ENCODE measurements at places on chromosomes 3 and 15. TPM values are rescaled to one million over a fixed set of nuclear protein-coding genes. Genes with fewer than 3 reads are reported as not detected.

SLC22A13 gene
- 0.18 TPM for total RNA-seq

CDC25A gene
- total RNA-seq, result 15.8 TPM

PRICKLE2 gene
- total RNA-seq, result 5.3 TPM

POPDC2 gene
- 0.11 TPM for total RNA-seq

PLIN1 gene
- 0.07 TPM for total RNA-seq

CCDC54 gene
- not detected for total RNA-seq

CCR8 gene
- total RNA-seq, result not detected

LINGO1 gene
- total RNA-seq, result 0.04 TPM

GREM1 gene
- total RNA-seq, result 0.07 TPM

GOLGA6L7 gene
- not detected for total RNA-seq

CHRNA3 gene
- total RNA-seq, result not detected

SPESP1 gene
- 4.0 TPM for total RNA-seq

DNA sequence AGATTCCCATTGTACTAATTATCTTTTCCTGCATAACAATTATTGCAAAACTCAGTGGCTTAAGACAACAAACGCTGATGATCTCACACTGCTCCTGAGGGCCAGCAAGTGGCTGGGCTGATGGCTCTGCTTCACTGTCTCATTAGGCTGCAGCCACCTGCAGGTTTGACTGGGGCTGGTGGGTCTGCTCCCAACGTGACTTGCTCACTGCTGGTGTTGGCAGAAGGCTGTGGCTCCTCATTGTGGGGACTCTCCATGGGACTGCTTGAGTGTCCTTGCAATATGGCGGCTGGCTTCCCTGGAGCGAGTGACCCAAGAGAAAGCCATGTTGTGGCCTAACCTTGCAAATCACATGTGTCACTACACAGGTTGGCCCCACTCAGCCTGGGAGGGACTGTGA lies 71.1 kb downstream of the PLXNA1 start:
- DNase-seq, result no peak

GRCh38 chr15:35181538-35181937 lies 96.4 kb upstream of the NANOGP8 start:
- no peak for DNase-seq

DNA sequence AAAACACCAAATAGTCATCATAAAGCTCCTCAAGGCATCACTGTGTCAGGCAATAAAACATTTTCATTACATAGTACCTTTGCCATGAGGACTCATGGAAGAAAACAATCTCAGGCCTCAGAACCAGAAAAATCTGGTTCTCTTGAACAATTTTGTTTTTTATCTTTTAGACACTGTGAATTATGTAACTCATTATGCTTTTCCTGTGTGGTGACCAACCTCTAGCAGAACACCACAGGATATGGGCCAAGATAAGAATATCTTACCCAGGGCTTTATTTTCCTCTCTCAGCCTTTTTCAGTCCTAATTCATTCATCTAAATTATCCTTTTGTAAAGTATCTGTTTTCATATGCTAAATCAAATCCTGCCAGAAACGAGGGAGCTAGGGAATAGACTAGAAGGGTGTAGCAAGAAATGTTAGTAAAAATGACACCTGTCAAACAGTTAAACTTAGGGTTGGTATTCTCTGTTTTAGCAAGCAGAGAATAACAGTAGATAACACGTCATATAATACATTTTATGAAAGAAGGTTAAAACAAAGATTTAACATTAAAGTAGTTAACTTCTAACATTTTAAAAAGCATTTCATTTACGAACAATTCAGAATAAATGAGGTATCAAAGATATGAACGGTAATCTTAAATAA lies 111.1 kb downstream of the FBXL22 start:
- DNase-seq, result peak; percentile 15

DNA sequence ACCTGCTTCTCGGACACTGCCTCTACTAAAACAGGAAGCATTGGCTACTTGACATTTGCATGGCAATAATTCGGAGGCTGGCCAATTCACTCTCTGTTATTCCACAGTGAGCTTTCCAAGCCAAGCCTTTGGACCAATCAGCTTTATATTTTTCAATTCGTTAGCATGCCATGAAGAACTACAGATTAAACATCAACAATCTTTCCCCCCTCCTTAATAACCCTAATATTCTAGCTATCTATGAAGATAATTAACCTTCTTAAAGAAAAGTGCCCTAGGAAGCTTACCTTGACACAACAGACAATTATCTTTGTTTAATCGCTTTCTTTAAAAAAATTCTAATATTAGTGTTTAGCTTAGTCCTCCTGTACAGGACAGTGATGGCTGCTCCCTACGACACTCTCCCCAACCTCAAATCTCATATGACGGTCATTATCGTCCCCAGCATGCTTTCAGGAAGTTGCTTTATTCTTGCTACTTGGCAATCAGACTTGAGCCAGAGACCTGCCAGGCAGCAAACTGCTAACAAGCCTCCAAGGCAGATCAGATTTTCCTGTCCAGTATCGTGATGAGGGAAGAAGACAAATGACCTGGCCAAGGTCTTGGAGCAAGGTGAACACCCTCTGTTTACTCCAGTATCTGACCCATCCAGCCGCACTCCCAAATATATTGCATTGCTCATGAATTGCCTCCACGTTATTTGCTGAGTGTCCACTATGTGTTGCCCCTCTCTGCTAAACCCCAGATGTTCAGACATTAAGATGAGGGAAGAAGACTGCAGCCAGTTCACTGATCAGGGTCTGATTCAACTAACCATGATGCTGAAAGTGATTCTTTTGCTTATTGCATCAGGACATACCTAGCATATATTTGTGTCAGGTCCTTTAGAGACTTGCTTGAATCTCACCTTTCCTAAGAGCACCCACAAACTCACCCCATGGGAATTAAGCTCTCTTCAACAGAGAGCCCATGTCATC lies 68.1 kb upstream of the LPP start:
- no peak for DNase-seq

- no peak for DNase-seq
Measured at GRCh38 chr3:173893066-173893465, 495.5 kb downstream of the NLGN1 start.

DNA sequence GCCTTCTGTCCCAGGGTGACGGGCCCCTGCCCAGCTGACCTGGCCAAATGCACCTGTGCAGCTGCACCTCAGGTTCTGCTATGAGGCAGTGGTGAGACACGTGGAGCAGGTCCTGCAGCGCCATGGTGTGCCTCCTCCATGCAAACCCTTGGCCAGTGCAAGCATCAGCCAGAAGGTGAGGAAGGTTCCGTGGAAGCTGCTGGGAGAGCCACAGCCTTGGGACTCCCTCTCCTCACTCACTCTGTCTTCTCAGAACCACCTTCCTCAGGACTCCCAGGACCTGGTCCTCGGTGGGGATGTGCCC lies 31.6 kb downstream of the PTPN23 start:
- DNase-seq, result no peak

DNA sequence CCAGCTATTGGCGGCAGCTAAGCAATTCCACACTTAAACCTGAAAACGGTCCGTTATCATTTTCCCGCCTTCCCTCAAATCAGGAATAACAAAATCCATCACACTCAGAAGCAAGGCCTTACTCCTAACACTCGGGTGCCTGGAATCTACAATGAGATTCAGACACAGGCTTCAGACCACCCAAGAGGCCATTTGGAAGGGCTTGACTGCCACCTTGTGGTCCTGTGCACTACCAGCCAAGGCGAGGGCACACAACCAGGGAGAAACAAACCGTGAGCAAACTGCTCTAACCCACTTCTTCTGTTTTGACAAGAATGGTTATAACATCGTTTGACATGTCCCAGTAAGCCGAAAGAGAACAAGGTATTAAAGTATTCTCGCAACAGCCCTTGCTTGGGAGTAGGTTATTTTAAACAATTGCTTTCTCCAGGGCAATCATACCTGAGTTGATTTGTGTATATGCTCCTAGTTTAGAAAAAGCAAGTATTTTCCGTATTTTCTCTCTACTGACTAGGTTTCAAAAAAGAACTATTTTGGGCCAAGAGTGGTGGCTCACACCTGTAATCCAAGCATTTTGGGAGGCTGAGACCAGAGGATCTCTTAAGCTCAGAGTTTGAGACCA lies 40.1 kb upstream of the TAFA4 start:
- peak; percentile 4 for DNase-seq

- DNase-seq, result no peak
Measured at GRCh38 chr3:186653984-186654383, 11.8 kb upstream of the HRG start.

DNA sequence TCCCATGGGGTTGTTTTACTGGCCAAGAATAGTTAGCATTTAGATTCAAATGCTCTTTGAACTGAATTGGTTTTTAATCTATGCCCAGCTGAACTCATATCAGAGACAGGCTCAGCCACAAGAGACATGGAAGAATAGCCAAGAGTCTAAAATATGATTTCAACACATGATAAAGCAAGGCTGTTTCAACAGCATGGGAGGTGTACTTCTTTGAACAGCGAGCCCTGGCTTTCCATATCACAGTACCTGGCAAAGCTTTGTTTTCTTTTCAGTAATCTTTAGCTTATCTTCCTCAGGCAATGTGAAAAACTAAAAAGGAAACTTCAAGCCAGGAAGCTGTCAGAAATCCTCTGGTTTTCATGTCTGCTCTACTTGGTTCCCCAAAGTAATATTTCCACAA lies 413.6 kb upstream of the ADAMTS9 start:
- no peak for DNase-seq

- no peak for DNase-seq
Measured at GRCh38 chr3:154786724-154787123, 293.4 kb upstream of the MME start.

- DNase-seq, result no peak
Measured at GRCh38 chr15:68404056-68404798, 27.7 kb downstream of the ITGA11 start.

- DNase-seq, result no peak
Measured at GRCh38 chr3:196639483-196640296, at the start of gene NRROS. Gene NRROS (plus strand): TSS chr3:196639694. CDS start chr3:196654540, 14,846 bp downstream.

DNA sequence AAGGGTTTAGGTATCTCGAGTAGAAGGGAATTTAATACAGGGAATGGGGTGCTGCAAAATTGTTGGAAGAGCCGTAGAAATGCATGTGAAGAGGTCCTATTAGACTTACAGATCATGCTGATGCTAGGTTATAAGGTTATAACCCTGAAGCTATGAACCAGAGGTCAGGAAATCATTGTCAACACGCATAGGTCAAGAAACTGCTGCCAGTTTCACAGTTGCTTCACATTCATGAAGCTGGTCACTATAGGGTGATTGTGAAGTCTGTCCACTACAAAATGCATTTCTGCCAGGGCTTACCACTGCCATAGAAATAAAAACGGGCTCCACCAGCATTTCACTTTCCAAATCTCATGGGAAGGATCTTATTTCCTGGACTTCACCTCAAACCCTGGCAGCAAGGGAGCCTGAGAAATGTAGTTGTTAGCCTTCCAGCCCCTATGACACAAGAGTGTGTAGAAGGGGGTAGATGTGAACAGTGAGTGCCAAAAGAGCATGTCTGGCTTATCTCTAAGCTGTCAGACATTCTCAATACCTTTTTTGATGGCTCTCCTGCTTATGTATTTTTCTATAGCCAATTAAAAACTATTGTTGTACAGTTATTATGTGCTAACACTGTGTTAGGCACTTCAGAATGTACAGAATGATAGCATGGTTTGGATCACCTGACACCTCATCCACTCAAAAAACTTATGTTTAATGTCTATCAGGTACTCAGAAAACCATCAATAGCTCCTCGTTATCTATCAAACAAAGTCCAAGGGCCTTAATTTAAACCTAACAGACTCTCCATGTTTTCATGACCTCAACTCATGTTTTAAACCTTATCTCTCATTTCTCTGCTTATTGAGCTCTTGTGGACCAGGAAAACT lies 148.3 kb upstream of the TSC22D2 start:
- no peak for DNase-seq

DNA sequence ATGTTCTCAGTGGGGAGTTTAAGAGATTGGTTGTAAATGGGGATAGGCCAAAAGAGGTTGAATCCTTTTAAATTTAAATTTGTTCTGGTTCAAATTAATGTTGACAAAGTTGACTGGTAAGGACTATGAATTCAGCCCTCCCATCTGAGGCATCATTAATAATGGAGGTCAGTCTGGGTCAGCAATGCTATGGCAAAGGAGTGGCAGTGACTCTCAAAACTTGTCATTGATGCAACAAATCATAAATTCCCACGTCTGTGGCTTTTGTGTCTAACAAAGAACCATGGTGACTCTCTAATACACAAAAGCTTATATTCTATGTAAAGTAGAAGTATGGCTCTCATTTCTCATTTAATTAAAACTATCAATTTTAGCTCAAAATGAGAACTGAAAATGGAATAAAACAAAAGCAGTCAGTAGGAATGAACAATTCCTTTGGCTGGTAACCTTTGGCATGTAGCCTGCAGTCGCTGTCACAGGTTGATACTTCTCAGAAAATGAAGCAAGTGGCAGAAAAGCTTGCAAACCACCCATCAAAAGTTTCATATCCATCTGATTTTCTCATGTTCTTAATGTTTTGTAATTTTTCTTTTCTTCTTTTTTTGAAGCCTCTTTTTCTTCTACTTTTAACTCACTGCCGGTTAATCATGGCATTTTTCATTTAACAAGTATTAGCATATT lies 12.2 kb upstream of the ZBED2 start:
- no peak for DNase-seq

DNA sequence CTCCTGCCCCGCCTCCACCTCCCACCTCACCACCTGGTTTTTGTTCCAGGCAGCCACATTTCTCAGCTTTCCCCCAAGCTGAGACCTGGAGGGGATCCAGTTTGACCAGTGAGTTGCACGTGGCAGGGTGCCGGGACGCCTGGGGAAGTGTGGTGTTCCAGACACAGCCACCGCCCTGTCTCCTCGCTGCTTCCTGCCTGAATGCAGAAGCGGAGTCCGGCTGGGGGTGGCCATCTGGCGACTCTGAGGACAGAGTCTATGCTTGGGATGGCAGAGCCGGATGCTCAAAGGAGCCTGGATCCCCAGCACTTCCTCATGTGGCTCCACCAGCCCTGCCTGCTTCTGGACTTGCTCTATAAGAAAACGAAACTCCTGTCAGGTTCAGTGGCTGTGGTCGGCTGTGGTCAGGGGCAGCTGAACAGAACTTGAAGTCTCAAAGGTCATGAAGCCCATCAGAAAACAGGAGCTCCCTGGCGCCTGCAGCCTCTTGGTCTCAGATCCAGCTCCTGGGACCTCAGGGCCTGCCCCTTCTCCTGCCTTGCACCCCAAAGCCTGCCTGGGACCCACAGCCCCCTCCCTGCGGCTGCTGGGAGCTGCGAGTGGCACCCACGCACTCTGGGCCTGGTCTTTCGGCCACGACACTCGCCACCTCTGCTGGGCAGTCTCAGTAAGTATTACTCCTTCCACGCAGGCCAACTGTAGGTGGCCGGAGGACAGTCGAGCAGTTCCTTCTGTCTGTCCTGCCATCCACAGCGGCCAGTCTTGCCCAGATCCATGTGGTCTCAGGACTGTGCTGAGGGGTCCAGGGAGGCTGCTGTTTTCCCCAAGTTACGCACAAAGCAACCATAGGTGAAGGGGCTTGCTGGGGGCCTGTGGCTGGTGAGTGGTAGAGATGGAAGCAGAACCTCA lies 112.8 kb upstream of the MEF2A start:
- no peak for DNase-seq

DNA sequence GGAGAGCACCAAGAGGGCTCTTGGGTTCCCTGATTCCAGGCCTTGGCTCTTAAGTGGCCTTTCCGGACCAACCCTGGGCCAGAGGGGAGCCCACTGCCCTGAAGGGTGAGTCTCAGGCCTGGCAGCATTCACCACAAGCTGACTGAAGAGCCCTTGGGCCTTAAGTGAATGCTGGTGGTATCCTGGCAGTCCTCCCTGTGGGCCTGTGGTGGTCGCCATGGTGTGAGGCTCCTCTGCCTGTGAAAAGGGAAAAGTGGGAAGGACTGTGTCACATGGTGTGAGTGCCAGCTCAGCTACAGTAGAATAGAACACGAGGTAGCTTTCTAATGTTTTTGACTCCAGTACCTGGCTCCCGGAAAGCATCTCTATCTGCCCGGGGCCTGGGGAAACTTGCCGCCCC lies 15.3 kb downstream of the CHDH start:
- no peak for DNase-seq

- no peak for DNase-seq
Measured at GRCh38 chr3:159766563-159767185, 222.0 kb upstream of the IL12A start.
